ENCODE measurements at places on chromosomes 2 and 18.
A peak's percentile ranks its signal among the peaks of the same experiment; 100 is the strongest.

GRCh38 chr2:140624200-140624599 is 1506.6 kb downstream of the LRP1B start:
- no peak for DNase-seq

DNA sequence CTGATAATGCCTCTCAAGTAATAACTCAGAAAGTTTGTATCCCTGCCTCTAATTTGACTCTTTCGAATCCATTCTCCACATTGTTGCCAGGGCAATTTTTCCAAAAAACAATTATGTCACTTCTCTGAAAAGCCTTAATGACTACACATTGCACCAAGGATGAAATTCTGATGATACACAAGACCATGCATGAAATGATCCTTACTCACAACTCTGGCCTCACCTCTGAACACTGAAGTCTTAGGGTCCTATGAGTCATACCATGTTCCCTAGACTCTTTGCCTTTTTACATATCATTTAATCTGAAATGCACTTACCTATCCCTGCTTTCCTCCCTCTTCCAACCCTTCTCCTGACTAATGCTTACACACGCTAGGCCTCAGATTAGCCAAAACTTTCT is 51.0 kb downstream of the WDPCP start:
- no peak for DNase-seq

- DNase-seq, result no peak
Measured at GRCh38 chr18:77648411-77648810, 398.8 kb downstream of the GALR1 start.

DNA sequence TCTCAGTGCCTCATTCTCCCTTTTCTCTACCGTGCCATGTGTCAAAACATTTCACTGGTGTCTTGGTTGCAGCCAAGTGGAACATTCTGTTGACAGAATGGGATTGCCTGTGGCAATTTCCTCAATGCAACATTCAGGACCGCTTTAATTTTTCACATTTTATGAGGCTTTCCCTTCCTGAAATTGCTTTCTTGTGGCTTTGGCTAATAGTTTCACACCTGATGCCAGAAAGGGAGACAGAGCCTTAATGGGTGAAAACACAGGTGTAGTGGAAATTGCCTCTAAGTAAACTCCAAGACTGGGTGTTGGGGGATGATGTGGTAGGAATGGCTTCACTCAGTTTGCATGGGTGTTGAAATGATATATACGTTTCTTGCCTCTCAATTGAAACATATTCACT is 278.3 kb downstream of the TSN start:
- DNase-seq, result no peak

GRCh38 chr2:152790883-152791282 is 72.5 kb downstream of the ARL6IP6 start:
- DNase-seq, result no peak

DNA sequence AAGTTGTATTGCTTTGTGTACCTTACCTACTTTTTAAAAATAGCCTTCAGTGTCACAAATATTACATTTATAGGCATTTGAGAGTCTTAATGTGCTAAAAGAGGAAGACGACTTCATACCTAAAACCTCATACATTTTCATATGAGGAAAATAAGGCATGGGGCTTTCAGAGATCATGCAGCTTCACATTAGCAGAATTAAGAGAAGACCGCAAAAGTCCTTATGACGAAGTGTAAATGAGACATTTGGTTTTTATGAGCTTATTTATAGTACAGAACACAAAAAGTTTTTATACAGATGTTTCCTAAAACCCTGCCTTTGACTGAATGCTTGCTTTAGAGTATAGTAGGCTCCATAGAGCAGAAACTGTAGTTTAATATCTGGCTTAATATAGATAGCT is 10.1 kb upstream of the CCDC138 start:
- DNase-seq, result no peak

GRCh38 chr2:58448065-58448507 is 207.0 kb upstream of the FANCL start:
- DNase-seq, result peak; percentile 88

DNA sequence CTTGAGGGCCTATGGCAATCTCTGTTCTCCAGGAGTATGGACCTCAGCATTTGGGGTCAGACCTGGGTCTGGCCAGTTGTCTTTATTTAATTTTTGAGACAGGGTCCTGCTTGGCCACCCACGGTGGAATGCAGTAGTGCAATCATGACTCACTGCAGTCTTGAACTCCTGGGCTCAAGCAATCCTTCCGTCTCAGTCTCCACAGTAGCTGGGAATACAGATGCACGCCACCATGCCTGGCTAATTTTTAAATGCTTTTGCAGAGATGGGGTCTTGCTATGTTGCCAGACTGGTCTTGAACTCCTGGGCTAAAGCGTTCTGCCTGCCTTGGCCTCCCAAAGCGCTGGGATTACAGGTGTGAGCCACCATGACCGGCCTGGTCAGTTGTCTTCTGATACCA is 46.4 kb upstream of the INHBB start:
- no peak for DNase-seq

GRCh38 chr2:144461308-144461766 is 58.6 kb downstream of the ZEB2 start:
- peak; percentile 90 for DNase-seq

GRCh38 chr2:70442301-70443077 is 111.1 kb downstream of the TGFA start:
- no peak for DNase-seq
